ENCODE measurements at places on chromosomes 5 and 9.

DNA sequence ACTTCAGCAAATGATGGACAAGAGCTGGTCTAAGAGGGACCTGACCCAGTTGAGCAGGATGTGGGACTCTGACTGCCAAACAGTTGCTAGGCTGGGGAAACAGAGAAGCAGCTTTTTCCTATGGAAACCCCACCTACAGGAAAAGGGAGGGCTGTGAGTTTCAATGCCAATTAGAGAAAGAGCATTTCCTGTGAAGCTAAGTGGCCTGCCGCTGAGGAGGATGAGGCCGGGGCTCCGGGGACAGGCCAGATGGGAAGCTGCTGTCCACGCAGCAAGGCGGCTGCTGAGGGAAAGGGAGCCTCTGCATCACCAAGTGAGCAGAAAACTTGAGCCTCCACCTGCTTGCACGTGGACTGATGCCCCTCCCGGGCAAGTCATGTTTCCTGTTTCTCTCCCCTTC lies at the start of gene PCDH12:
TSS of gene PCDH12 (minus strand) at position 90 of the 400 bp plus-strand sequence. CDS start 351 bp downstream, outside the sequence.
- DNase-seq, result no peak

GRCh38 chr5:59483971-59484472 lies 409.5 kb downstream of the PDE4D start:
- DNase-seq, result no peak

- no peak for DNase-seq
Observed at GRCh38 chr9:132894346-132894745, 15.6 kb downstream of the SPACA9 start.

DNA sequence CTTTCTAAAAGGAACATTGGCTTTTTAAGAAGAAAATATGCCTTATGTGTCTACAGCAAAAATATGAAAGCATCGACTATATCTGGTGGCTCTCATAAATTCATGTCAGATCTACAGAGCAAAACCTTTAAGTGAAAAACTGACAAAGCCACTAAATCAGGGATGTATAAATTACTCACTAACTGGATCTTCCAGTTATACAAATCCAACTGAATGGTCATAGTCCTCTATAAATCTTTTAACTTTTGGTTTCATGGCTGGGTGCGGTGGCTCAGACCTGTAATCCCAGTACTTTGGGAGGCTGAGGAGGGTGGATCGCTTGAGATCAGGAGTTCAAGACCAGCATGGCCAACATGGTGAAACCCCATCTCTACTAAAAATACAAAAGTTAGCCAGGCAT lies 29.2 kb upstream of the GZMA start:
- DNase-seq, result no peak

DNA sequence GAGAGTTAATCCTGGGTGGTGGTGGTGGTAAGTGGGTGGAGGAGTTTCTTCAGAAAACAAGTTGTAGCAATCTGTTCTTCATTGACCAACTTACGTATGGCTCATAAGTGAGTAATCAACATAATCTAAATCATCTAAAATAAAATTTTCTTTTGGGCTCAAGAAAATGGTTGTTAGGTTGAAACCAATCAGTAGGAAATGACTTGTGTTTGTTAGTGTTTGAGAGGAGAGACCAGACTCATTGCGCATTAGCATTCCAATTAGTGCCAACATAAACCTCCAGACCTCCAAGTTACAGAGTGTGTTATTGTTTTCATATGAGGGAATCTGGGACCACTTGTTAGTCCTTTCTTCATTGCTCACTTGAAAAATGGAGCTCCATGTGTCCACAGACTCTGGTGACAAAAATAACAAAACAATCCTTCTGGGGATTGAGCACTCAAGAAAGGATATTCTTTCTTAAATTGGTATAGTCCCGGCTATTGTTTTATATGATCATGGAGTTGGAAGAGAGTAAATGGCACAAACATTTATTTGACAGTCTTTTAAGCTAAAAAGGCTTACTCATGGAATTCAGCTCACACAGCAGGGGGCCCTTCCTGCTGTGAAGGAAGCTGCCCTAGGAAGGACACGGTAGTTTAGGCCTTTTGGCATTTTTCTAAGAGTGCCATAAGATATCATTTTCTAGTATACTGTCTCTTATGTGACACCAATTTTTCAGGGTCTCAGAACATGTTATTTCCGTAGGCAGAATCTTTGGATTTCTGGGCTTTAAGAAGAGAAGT lies 441.1 kb downstream of the EBF1 start:
- no peak for DNase-seq

DNA sequence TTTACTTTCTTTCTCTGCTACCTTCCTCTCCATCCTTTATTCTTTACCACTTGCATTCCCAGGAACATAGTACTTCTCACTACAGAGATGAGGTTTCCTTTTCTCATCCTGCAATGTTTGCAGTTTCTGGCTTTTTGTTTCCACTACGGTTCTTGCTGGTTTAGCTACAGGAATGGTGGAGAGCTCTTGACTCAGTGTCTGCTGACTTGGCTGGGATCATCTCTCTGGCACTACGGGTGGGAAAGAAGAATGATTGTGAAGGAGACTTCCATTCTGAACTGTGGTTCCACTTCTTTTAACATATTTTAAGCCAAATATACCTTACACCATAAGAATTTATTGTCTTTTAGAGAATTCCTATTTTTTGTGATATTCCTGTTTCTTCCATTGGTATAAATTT lies 65.1 kb downstream of the NREP start:
- DNase-seq, result no peak

DNA sequence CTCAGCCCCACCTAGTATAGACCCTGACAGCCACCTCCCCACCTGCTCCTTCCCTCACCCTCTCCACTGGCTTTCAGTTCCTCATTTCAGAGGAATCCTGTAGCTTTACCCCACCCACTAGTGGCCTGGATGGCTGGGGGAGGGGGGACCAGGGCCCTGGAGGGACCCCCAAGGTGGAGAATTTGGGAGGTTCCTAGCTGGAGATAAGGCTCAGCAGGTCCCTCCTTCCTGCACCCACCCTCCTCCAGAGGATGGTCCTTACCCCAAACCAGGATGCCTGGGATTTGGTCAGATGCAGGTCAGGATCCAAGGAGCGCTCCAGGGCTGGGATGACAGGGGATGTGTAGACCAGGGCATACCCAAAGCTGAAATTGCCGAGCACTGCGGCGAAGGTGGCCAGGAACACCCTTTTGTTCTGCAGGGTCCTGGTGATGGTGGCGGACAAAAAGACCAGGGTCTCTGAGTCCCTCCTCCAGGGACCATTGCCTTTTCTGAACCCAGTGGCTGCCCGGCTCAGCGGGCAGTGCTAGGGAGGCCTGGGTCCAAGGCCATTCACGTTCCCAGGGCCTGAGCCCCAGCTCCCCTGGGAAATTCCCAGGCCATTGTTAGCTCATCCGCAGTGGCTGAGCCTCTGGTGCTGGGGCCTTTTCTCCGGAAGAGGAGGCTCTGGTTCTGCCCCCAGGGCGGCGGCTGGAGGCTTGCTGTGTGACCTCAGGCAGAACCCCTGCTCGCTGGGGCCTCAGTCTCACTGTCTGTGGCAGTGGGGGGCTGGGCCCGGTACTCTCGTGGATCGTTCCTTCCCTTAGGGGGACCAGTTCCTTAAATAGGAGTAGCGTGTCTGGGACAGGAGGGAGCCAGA lies 678 bp downstream of the SLC2A6 start:
- DNase-seq, result no peak

GRCh38 chr5:36598045-36598444 lies 8.4 kb upstream of the SLC1A3 start:
- DNase-seq, result no peak

- no peak for DNase-seq
Observed at GRCh38 chr9:104836767-104837166, 72.8 kb downstream of the NIPSNAP3B start.

DNA sequence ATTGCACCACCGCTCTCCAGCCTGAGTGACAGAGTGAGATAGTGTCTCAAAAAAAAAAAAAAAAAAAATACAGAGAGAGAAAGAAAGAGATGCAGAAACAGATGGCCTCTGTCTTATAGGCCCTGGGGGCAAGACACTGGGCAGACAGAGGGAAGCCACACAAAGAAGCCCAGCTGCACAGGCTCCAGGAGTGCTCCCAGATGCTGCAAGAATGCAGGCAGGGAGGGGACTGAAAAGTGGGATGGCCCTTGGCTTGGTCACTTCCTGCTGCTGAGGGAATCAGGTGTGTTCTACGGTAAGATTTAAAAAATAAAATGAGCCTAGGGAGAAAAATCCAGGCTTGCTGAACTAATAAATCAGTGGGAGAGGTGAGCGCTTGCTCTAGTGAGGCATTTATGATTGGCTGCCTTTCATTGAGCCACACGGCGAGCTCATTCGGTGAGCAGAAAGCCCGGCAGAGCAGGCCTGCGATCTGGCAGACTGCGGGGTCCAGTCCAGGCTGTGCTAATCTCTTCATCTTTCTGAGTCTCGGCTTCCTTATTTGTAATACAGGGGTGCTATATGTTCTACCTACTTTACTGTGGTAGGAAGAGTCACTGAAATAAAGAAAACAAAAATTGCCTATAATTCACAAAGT lies 80.6 kb downstream of the RAD23B start:
- DNase-seq, result no peak

DNA sequence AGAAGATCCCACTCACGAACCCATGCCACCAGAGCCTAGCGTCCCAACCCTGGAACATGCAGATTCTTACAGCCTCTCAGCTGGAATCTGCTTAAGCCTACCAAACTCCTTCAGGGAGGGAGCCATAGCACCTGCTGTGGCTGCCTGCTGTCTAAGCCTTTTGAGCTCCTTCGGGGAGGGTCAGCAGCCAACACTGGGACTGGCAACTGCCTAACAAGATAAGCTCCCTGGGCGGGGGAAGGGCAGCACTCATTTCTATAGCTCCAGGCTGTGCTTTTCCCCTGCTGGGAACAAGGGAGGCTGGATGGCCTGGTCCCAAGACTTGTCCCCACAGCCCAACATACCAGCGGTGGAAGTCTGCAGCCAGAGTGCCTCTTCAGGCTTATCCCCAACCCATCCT lies 199.1 kb upstream of the OR13F1 start:
- DNase-seq, result no peak

DNA sequence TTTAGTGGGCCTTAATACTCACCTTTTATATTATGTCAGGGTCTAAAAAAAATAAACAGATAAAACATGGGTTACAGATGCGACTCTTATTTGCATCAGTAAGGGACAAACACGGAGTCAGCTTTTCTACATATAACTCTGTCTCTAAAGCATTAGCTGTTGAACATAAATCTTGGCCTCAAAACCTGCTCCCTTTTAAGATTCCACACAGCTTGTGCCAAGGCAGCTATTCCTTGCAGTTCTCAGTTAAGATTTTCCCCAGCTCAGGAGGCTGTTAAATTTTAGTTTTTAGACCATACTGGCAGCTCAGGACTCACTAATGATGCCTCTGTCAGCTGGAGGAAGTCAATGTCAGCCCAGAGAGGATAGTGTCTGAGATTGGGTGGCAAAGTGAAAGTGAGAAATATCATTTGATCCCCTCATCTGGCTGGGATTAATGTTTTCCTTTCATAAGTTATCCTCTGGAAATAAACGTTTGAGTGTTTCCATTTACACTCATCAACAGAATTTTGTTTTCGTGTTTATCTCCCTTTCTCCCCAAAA lies 287.5 kb downstream of the ELAVL2 start:
- DNase-seq, result no peak

Measured in SHP77 treated with DMSO at 0.1 percent for 48 hours (cell line).